Activated CD4-positive, CD25-positive, alpha-beta regulatory T cell (primary cell): ENCODE measurements at places on chromosomes 6 and 20.

DNA sequence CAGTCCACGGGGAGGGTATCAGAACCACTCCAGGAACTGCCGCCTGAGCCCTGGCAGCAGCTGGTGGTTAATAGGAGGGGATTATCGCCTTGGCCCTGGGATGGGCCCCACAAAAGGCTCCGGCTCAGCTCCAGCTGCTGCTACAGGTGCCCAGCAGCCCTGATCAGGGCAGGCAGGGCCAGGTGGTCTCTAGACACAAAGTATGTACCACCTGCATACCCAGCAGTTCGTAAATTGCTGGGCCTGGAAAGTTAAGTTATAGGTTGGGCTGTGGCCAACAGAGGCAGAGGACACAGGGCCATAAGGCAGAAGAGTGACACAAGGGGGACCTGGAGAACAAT is 35.1 kb downstream of the RRBP1 start:
- DNase-seq: no peak

DNA sequence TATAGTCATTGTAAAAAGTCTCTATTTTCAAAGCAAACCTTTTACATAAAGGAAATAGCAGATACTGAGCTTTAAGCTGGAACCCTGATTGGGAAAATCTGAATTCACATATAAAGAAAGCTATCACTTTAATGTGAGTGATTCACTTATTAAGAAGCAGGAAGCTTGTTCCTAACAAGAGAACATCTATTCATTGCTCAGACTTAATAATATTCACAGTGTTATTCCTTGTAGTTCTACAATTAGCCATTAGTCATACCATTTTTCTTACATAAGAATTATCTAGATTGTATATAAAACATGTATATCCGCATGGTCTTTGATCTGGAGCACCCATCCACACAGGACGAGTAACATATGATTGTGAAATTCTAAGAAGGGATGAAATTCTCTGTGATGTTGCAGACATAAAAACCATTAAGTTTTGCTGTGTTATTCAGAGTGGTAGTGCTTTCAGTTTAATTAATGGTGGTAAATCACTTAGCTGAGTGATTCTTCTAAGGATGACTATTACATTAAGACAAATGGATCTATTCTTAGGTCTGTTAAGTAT is 71.1 kb upstream of the FOXQ1 start:
- no peak for DNase-seq

GRCh38 chr6:99121748-99122147 is 174.0 kb upstream of the FBXL4 start:
- DNase-seq: no peak

DNA sequence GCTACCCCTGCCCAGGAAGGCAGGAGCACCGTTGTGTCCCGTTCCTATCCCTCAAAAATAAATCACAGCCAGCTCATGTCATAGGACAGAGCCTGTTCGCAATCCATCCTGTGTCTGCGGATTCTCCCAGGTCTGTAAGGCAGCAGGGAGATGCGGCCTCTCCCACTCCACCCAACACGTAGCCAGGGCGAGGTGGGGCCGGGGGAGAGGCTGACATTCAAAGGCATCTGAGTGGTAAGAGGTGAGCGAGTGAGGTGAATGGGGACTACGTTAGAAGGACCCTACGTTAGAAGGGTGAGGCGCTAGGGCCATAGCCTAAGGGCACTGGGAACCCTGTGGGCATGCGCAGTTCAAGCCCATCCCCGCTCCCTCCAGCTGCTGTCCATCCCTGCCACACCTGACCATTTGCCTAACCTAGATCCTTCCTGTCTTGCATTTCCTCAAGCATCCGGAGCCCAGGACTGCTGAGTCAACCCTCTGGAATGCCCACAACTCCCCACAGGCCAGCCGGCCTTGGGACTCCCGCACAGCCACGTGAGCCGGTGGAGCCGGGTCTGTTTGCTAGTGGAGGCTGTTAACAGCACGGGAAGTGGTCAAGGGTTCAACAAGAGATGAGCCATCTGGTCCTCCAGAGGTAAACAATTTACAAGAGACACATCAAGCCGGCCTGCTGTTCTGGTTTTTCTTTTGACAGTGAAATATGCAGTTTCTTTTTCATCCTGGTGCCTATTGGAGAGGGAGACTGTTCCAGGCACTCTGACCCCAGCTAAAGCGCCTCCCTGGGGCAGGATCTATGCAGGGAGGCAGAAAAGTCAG is 45.9 kb downstream of the RIPOR3 start:
- no peak for DNase-seq

GRCh38 chr20:17571153-17571527 is 1.3 kb downstream of the DSTN start:
- DNase-seq: no peak

GRCh38 chr6:124056407-124057334 is 253.0 kb downstream of the NKAIN2 start:
- no peak for DNase-seq

GRCh38 chr6:167683028-167683862 is 143.5 kb upstream of the AFDN start:
- DNase-seq: no peak

DNA sequence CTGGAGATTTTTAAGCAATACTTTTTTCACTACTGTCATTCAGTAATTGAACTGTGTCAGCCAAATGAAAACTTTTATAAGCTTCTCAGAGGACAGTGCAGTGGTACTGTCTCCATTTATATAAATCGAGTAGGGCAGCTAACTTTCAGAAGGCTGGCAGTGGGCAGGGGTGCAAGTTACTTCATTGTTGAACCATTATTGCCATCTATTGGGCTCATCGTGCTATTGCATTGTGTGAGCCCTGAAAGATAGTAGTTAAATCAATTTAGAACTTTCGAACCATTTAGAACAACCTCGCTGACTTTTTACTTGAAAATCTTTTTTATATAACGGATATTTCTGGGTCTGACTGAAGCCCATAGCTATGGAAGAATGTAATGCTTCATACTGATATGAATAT is 347.8 kb upstream of the PLCB4 start:
- no peak for DNase-seq

DNA sequence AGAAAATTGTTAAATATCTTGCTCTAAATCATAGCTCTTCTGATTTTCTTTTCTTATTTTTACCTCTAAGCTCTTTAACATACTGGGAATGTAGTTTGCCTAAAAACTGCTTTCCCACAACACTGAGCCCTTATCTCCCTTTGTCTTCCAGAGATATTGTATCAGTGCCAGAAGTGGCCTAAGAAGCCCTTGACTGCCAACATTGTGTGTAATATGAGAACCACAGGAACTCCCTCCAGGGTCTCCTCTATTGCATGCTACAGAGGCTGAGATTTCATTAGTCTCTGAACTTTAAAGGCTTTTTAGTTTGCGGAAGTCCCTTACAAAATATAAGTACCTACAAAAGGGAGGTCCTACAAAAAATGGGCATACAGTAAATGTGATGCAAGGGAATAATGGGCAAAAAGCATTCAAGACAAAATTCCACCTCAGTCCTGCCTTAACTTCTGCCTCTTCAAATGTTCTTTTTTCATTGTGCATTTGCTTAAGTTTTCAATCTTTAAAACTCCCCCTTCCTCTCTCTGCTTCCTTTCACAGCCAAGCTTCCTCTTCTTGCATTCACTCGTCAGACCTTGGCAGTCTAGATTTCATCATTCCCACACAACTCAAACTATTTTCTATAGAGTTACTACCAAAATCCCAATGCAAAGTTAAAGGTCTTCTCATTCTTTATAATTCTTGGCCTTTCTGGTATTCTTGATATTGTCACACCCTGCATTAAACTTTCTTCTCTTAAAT is 76.5 kb downstream of the ADGRG6 start:
- DNase-seq: no peak

DNA sequence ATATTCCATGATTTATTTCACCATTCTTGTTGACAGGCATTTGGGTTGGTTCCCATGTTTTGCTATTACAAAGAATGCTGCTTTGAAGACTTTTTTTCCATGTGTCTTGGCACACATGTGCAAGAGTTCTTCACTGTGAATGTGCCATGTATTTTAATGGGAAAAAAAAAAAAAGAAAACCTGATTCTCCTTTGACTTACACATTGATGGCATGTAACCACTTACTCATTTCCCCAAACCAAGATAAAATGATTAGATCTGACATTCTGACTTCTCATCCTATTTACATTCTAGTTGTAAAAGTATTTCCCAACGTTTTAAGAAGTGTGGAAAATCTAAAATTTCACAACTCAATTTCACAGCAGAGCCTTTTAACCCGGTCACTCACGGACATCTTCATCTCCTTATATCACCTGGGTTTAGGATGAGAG is 4.4 kb downstream of the CAP2 start:
- no peak for DNase-seq
